NCI-H524 treated with DMSO at 0.1 percent for 48 hours (cell line): ENCODE measurements at places on chromosomes 16 and 17.

- no peak for DNase-seq
These were observed 5.2 kb upstream of the DCXR start for GRCh38 chr17:82042649-82043048.

DNA sequence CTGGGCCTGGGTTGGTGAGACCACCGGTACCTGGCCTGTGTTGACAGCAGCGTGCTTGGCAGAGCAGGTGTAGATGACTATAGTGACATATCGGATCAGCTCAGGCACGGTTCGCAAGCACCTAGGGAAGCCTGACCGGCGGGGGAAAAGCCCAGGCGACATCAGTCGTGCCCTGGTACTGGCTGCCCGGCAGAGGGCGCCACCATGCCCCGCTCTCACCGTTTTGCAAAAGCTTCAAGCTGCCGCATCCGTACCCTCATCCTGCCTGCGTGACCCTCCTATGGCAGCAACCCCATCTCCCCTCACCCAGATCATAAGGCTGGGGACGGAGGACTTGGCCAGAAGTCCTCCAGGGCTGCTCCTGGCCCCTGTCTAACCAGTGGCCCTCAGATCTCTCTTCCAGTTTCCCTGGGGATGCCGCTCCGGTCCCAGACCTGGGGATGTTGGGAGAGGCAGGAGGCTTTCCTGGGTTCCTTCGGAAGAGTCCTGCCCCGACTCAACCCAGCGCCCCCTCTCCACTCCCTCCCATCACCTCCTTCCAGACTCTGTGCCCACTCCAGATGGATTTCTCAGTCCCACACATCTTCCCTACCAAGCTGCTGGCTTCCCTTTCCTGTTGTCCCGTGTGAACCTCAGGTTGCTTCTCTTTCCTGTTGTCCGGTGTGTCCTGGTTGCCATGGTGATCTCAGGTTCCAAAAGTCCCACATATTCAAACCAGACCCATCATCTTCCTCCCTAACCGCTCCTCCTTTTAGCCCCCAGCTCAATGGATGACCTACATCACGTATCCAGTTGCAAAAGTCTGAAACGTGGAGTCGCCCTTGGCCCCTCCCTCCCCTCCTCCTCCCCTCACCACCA is 13.7 kb downstream of the ALOX12B start:
- DNase-seq: no peak

DNA sequence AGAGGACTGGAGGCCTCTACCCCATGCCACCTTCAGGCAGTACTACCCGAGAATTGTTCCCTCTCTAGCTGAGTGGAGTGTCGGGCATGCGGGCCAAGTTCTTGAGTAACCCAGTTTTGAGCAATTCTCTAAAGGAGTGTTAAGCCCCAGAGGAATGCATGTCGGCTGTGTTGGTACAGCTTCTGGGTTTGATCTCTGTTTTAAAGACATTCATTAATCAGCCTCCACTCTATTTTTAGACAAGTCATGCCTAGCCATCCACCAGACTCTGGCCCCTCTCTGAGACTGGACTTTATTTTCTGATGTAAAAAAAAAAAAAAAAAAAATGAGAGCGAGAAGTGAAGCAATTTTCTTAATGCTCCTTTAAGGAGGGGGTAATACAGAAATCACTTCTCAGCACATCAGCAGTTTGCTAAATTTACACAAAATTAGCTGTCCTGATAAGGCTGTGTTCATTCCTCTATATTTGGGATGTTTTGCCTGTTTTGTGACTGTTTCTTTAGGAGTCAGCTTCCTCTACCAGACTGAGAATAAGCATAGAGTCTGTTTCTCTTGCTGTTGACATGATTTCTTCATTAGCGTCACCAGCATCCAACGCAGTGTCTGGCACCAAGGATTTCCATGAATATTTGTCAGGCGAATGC is 88.7 kb downstream of the AXIN2 start:
- DNase-seq: no peak

DNA sequence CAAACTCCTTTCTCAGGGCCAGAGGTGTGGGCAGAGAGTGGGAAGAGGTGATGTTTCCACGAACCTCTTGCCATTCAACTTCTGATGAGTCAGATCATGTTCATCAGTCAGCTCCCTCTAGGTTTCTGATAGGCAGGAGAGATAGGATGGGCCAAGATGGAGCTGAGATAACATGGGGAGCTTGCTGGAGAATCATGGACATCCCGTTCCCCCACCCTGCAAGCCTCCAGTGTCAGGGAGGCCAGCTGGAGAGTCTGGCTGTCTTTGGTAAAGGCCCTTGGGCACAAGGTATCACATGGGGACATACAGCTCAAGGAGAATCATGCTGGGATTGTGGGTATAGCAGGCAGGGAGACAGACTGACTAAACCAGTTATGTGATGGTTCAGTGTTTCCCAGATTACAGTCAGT is 136.0 kb upstream of the IRX3 start:
- no peak for DNase-seq

GRCh38 chr16:67345401-67345800 is 18.8 kb downstream of the LRRC36 start:
- no peak for DNase-seq

- no peak for DNase-seq
These were observed 14.2 kb downstream of the B4GALNT2 start for GRCh38 chr17:49146620-49147306.

GRCh38 chr17:51496378-51496777 is 236.0 kb downstream of the UTP18 start:
- no peak for DNase-seq

DNA sequence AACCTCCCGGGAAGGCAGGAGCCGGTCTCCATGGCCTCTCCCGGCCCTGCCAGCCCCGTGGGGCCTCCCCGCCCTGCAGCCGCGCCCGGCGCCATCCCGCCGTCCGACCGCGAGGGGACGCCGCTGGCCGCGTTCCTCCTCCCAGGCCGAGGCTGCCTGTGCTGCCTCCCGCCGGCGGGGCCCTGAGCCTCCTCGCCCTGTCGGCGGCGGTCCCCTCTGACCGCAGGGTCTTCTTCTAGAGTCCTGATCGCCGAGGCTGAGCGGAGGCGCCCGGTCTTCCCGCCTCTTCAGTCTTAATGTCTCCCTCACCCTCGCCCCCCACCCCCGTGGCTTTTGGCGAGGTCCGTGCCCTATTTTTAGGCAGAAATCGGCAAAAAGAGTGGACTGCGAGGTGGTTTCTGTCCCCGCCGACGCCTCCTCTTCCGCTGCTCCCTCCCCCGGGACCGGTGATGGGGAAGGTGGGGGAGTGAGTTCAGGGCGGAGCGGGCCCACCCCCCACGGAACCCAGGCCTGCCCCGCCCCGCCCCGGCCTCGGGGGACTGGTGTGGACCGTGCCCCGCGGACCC is 794 bp upstream of the CPNE7 start:
- no peak for DNase-seq

DNA sequence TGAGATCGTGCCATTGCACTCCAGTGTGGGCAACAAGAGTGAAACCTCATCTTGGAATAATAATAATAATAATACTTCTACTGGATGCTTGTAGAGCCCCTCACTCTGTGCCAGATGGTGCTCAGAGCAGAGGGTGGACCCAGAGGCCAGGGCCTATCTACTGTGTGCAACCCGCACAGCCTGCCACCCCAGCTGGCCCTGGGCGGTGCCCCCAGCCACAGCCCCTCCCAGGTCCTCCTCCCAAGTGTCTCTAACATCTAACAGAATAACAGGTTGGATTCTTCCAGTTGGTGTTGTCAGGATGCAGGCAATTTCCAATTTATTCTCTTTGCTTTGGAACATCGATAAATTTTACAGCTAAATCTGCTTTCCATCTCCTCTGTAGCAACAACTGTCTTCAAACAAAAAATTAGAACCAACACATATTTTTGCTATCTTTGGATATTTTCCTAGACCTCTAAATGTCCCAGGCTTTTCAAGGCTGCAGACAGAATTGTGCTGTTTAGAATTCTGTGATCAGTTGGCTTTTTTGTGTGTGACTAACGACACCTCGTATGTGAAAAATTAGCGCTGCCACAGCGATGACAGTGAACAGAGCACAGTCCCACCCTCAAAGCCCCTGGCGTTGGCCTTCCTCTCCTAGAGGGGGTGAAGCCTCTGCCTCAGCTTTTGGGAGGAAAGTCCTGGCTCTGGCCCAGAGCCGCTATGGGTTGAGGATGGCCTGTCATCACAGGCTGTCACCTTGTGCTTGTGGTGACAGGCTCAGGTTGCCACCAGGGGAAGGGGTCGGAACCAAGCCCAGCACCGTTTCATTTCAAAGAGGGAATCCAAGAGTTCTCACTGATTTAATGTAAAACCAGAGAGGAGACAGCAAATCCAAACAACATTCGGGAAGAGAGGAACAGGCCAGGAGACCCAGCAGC is 7.6 kb upstream of the EVPL start:
- peak; percentile 62 for DNase-seq

DNA sequence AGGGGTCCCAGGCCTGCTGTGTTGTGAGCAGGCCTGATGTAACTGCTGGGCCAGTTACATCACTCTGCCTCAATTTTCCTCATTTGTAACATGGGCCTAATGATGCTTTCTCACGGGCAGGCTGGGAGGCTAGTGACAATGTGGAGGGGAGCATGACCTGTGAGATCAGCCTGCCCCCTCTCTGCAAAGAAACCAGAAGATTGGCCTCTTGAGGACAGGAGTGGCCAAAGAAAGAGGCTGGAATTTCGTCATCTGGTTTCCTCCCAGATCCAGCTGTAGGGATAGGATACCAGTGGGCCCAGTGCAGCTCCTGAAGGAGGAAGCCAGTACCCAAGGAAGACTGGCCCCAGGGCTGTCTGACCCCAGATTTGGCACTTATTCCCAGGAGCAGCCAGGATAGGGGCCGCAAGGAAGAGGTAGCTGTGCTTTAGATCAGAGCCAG is 615 bp upstream of the SREBF1 start:
- DNase-seq: no peak

DNA sequence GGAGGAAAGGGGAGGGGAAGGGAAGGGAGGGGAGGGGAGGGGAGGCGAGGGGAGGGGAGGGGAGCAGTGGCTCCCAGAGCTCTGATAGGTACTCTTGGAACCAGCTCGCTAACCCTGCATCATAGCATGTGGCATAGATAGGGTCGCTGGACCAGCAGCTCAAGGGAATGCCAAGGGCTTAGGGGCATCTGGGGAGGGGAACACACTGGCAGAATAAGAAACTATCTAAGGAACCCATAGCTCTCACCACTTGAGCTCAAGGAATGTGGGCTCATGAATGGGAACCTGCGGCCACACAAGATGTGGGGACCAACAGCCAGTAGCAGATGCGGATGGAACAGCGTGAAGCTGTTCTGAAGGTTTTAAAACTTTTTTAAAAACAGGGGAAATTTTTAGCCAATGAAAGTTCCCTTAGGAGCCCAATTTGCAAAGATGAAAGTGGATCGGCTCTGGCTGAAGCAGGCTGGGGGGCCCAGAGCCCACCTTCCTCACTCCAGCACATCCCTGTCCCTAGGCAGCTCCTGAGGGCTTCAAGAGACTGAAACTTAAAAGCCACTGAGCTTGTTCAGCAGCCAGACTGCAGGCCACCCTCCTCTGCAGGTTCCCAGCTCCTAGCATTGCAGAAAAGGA is 46.9 kb downstream of the PIMREG start:
- no peak for DNase-seq

DNA sequence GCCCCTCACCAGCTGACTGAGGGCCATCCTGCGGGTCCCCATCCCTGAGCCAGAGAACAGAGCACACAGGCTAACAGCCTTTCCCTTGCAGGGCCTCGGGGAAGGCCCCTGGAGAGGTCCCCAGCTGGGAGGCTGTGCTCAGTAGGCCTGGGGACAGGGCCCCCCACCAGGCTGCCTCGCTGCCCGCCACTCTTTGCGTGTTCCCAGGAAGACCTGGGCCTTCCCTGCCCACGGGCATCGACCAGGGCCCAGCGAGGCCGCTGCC is 785 bp downstream of the HID1 start:
- no peak for DNase-seq

- no peak for DNase-seq
These were observed 4.7 kb downstream of the COQ7 start for GRCh38 chr16:19071811-19072777.

DNA sequence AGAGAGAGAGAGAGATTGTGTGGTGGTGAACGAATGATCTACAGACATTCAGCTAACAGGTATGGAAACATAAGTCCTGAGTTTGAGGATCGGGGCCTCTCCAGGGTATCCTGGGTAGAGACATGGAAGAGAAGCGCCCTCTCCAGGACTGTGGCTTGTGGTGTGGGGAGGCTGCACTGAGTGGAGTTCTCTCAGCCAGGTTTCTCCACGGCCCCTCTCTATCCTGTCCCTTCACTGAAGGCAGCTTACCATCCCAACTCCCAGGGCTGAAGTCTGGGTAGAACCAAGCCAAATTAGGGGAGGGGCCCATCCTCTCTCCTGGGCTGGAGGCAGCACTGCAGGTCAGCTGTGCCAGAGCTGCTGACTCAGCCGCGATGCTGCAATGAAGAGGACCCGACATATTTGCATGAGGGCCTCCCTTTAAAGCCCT is 6.2 kb downstream of the C1QL1 start:
- no peak for DNase-seq

DNA sequence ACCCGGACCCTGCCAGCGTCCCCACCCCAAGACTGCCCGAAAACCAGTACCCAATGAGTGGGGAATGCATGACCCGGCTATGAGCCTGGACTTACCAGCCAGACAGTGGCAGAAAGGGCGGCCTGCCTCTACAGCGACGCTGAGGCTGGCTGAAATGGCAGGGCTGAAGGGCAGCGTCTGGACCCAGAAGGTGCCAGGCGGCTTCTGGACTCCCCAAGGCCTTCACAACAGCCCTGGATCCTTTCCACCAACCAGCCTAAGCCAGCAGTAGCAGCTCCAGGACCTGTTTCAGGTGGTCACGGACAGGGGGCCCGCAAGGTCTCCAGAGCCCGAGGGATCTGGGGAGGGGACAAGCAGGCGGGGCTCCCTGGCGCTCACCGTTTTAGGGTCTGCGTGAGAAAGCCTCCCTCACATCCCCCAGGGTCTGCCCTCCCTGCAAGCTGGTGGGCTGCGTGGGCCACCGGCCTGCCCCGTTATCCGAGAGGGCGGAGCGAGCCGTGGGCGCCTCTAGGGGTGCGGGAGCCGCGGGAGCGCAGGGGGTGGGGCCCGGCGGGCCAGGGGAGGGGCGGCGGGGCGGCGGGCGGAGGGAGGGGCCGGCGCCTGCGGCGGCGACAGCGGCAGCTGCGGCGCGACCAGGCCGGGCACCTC is at the start of gene RIPOR1:
RIPOR1 (plus strand) TSS at position 608 of the 648 bp plus-strand sequence. CDS start 9,618 bp downstream, outside the sequence.
- no peak for DNase-seq

GRCh38 chr16:76729525-76729924 is 452.3 kb downstream of the CNTNAP4 start:
- no peak for DNase-seq

DNA sequence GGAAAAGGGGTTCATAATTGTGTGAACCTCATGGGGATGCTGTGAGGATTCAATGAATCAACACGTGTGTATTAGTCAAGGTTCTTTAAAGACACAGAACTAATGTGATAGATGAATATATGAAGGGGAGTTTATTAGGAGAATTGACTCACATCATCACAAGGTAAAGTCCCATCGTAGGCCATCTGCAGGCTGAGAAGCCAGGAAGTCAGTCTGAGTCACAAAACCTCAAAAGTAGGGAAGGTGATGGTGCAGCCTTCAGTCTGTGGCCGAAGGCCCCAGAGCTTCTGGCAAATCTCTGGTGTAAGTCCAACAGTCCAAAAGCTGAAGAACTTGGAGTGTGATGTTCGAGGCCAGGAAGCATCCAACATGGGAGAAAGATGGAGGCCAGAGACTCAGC is 413.4 kb downstream of the CDH13 start:
- no peak for DNase-seq

GRCh38 chr16:79571065-79571902 is 29.3 kb downstream of the MAF start:
- no peak for DNase-seq
